Stimulated activated CD4-positive, alpha-beta T cell treated with anti-CD3 and anti-CD28 coated beads, Interleukin-2, amount 100 ng/mL, for 24 hours (primary cell): ENCODE measurements at places on chromosomes 3 and 15.

- no peak for DNase-seq
Measured at GRCh38 chr15:29446480-29446879, 176.9 kb upstream of the NSMCE3 start.

DNA sequence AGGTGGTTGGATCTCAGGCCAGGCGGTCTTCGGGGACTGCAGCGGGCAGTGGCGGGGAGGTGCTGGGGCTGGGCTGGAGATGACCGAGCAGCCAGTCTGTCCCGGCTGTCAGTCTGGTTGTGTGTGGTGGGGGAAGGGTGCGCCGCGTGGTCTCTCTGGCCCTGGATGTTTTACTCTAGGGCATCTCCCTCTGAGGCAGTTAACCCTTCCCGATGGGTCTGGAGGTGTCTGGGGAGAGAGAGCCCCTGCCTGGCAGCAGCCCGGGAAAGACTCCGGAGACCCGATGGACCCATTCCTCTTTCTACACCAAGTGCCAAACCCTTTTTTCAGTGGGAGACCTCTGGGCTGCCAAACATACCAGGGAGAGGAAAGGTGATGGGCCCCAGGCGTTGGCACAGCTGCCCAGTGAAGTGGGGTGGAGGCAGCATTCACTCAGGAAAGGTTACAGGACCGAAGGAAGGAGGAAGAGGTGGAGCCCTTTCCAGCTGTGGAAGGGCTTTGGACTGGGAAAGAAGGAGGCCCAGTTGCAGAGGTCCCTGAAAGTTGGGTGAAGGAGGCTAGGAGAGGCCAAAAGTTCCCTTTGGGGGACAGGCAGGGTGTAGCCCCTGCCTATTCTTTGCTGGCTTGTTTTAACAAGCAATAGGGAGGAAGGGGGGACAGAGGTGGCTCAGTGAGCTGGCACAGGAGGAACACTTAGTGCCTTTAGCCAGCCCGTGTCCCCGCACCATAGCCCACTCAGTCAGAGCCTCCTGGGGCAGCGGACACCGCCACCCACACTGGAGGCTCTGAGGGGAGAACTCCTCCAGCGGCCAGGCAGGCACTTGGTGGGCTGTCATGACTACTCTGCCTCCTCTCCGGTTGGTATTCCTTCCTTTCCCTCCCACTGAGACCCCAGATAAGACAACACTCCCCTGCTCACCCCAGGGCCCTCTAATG, 2.7 kb upstream of the BAHD1 start:
- no peak for DNase-seq

DNA sequence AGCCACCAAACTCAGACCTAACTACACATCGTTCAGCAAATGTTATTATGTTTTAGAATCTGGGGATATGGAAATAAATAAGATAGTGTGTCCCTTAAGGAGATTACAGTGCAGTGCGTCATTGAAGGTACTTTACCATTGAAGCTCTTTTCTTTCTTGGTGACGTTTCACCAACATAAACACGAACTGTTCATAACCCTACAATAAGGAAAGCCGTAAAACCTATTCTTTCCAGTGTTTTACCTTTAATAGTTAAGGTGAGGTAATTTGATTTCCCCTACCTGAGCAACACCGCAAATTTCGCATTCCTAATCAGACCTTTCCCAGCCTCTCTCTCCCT, 826 bp downstream of the CCDC66 start:
- DNase-seq, result no peak

DNA sequence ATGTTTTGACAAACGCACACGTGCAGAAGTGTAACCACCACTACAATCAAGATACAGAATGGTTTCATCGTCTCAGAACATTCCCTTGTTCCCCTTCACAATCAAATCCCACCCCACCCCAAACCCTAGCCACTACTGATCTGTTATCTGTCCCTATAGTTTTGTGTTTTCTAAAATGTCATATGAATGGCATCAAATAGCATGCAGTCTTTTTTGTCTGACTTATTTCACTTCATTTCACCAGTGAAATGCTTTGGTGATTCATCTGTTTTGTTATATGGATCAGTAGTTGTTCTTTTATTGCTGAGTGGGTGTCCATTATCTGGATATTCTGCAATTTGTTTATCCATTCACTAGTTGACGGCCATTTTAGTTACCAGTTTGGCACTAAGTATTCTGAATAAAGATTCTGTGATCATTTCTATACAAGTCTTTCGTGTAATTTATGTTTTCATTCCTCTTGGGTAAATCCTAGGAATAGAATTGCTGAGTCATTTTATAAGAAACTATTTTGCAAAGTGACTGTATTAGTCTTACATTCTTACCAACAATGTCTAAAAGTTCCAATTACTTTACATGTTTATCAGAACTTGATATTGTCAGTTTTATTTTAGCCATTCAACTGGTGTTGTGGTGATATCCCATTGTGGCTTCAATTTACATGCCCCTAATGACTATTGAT, 232.8 kb downstream of the CLSTN2 start:
- DNase-seq, result no peak

DNA sequence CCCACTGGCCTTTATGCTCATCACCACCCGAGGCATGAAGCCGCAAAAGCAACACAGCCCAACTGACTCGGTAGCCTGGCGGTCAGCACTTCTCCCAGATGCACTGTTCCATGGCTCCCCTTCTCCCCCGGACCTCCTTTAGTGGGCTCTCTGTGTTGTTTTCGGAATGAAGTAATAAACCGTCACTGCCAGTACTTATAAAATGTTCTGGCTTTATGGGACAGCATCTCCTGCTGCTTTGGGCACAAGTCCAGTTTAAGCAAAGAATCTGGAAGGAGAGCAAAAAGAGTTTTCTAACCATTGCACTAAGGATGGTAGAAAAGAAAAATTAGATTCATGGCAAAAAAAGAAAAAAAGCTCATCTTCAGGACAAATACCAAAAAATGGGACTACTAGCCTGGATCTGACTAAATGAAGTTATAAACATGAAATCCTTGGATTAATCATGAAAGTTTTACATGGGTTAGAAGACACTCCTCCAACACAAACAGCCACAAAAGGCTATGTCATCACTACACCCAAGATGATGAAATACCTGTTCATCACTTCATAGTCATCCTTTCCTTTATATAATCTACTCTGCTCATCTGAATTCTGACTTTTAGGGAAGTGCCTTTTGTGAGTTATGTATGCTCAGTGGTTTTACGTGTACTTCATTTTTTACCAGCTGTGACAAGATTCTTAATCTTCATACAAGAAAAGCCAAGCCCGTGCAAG, 89.5 kb upstream of the UBE2E2 start:
- DNase-seq, result no peak

DNA sequence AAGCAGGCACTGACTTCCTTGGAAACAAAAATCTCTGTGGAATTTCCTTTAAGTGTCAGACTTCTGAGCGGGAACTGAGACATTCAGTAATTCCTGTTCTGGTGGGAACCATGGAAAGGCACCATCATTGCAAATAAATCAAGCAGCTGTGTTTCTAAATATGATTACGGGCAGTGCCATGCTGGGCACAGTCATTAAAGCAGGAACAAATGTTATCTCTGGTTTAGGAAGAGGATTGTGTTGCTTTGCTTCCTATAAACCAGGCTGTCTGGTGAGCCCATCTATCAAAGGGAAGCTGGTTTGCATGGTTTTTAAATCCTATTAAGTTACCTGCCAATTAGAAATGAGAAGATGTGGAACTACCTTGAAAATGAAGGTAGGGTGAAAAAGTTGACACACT, 86.7 kb downstream of the EBLN2 start:
- no peak for DNase-seq

DNA sequence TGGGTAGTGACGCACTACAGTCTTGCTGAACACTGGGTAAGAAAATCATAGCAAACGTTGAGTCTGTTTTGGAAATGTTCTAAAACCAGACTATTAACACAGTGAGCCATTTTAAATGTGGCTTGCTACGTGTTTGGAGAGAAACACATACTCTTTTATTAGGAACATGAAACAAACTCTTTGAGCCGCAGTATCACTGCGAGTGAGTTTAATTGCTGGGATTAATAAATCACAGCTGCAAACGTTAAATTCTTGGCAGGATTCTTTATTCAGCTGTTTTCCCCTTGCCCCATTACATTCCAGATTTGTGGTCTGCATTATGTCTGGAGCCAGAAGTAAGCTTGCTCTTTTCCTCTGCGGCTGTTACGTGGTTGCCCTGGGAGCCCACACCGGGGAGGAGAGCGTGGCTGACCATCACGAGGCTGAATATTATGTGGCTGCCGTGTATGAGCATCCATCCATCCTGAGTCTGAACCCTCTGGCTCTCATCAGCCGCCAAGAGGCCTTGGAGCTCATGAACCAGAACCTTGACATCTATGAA, 33.6 kb downstream of the BTD start:
- DNase-seq, result no peak

GRCh38 chr3:141308588-141309218, 59.6 kb upstream of the ZBTB38 start:
- DNase-seq, result no peak

GRCh38 chr15:80660119-80660518, 35.0 kb upstream of the ABHD17C start:
- no peak for DNase-seq

DNA sequence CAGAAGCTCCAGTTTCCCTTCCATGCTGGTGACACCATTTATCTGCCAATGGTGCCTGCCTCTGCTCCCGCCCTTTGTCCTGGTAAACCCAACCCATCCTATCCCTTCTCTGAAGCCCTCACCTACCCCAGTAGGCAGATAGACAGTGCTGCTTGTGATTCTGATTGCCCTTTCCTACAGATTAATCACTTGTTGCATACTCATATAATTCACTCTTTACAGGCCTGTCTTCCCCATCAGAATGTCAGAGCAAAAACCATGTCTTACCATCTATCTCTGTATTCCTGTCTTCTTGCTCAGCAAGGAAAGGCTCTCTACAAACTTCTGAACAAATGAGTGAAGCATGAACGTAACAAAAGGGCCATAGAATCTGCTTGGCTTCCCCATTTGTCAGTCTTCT, 47.9 kb downstream of the MRPS25 start:
- no peak for DNase-seq

DNA sequence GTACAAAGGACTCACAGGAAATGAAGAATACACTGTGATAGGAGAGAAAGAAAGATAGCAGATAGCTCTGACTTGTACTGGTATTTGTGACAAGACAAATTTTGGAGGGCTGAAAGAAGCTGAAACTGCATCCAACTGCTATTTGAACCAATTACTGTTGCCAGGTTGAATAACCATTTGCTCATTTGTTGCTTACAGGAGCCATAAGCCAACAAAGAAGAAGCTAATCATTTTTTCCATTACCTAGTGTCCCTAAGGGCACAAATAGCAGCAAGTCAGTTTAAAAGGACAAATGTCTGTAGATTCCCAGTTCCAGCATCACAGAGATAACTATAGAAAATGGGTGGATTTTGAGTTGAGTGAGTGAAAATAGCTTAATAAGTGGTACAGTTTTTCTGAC, 376.9 kb upstream of the ARPP21 start:
- no peak for DNase-seq

DNA sequence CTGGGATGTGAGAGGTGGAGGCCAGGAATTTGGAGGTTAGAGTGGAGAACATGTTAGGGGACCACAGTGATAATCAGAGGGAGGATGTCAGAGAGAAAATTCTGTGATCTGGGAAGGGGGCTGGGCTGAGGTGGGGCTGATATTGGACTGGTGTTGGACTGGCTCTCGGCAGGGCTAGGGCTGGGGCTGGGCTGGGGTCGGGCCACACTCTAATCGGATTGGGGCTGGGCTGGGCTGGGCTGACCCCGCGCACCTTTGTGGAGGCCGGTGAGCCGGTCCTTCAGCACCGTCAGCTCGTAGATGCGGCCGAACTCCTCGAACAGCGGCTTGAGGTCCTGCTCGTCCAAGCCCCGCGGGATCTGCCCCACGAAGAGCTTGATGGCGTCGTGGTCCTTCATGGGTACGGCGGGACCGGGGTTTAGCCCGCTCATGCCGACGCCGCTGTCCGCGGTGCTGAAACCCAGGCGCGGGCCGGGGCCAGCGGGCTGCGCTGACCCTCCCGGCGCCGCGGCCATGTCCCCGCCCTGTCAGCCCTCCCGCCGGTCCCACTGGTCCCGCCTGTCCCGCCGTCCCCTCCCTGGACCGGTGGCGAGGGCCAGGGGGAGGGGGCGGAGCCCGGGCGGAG, 485 bp downstream of the CELF6 start:
- peak; percentile 60 for DNase-seq

- no peak for DNase-seq
Measured at GRCh38 chr3:53361852-53362251, 14.5 kb upstream of the DCP1A start.

- no peak for DNase-seq
Measured at GRCh38 chr15:83178869-83179325, 28.7 kb downstream of the HDGFL3 start.

- DNase-seq, result no peak
Measured at GRCh38 chr15:63573533-63573932, 23.7 kb upstream of the FBXL22 start.

DNA sequence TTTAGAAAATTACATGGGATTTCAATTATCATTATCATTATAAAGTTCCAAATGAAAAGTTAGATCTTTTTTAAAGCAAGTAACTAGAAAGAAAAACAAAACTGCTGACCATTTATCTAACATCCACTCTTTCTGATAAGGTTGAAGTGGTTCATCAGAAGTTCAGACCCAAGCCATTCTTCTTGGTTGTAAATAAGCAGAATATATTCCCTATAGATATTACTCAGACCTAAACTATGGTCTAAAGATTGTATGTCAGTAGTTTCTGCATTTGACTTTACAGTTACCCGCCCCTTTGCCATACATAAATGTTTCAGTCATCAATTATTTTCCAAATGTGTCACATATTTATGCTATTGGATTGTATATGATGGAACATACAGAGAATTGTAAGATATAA, 136.7 kb downstream of the PLOD2 start:
- no peak for DNase-seq

DNA sequence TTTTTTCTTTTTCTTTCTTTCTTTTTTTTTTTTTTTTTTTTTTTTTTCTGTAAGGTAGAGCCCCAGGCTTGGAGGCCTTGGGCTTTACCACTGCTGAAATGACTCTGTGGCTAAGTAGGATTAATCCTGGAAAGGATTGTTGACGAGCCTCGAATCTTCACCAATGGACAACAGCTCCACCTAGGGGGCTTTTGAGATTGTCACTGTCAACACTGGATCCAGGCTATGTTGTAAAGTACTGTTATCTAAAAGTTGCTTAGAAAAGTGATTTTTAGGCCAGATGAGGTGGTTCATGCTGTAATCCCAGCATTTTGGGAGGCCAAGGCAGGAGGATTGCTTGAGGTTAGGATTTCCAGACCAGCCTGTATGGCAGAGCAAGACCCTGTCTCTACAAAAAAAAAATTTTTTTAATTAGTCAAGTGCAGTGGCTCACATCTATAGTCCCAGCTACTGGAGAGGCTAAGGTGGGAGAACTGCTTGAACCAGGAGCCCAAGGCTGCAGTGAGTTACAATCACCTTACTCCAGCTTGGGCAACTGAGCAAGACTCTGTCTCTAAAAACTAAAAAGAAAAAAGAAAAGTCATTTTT, 41.6 kb downstream of the KLHL18 start:
- DNase-seq, result peak; percentile 49

DNA sequence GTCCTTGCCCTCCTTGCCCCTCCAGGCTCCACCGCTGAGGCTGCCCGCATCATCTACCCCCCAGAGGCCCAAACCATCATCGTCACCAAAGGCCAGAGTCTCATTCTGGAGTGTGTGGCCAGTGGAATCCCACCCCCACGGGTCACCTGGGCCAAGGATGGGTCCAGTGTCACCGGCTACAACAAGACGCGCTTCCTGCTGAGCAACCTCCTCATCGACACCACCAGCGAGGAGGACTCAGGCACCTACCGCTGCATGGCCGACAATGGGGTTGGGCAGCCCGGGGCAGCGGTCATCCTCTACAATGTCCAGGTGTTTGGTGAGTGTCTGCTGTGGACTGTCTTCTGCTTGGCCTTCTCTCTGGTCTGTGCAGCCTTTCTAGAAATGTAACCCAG, 61.0 kb downstream of the BOC start:
- no peak for DNase-seq
